Amygdala (tissue), 56 donors: ENCODE measurements at places on chromosomes 11 and 22.

GRCh38 chr11:13868710-13869397, 93.7 kb upstream of the SPON1 start:
- DNase-seq = no peak

DNA sequence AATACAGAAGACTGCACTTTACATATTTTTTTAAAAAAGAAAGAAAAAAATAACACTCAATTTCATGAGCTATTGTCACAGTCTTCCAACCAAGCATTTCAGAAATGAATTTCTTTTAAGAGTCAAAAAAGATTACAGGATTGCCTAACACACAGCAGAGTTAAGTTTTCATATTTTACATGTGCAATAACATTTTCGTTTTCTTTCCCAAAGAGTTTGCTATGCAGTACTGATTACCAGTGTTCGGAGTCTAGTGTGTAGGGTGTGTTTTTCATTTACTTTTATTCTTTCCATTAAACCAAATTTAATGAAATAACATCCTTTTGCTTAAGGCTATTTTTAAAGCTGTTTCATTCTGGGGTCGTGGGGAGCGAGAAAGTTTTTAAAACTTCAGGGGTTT, 53.2 kb downstream of the MN1 start:
- DNase-seq = no peak

DNA sequence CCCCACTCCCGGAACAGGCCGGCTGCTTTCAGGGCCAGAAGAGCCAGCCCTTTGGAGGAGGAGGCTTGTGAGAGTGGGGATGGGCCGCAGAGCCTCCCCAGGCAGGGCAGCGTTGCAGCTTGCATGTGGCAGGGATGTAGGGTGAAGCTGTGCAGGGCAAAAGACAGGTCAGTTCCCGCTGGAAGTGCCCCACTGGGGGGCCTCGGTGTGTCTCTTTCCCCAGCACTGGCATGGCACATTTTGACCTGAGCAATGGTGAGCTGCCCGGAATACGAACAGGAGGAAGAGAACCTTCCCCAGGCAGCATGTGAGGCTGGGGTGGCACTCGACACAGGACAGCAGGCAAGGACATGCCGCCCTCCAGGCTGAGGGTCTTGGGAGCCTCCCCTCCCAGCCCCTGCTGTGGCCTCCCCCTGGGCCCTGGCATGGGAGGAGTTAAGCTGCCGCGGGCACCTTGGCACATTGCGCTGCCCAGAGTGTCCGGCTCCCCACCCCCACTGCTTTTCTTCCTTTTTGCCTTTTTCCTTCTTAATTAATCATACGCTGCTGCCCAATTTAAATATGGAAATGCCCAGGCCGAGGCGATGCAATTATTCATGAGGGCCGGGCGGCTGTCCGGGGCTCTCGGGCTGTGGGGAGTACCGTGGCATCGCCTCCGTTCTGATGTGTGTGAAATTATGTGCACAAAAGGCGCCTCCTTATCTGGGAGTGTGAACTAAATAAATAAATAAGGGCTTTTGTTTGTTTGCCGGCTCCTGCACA, 76.0 kb upstream of the WNT7B start:
- DNase-seq = no peak

GRCh38 chr22:29780748-29781676, 13.8 kb downstream of the UQCR10 start:
- DNase-seq = no peak

- DNase-seq = no peak
Measured at GRCh38 chr11:69204941-69205742, 49.4 kb downstream of the SMIM38 start.
